ENCODE measurements at places on chromosomes 16 and 17. TPM values are rescaled to one million over a fixed set of nuclear protein-coding genes. Genes with fewer than 3 reads are reported as not detected.

The SLC38A8 gene
- not detected for polyA plus RNA-seq

The GPR139 gene
- polyA plus RNA-seq = not detected

The TMEM256 gene
- 55.6 TPM for polyA plus RNA-seq

The GP1BA gene
- polyA plus RNA-seq = 0.92 TPM

The CNTROB gene
- 31.0 TPM for polyA plus RNA-seq

The ENO3 gene
- polyA plus RNA-seq = 2,114 TPM

The ST6GALNAC1 gene
- 0.70 TPM for polyA plus RNA-seq

The MPV17L gene
- 3.4 TPM for polyA plus RNA-seq

The ZPBP2 gene
- polyA plus RNA-seq = not detected

The SEZ6 gene
- polyA plus RNA-seq = 0.34 TPM

The TBC1D28 gene
- not detected for polyA plus RNA-seq

The RHOT1 gene
- 32.8 TPM for polyA plus RNA-seq

The SMPD3 gene
- polyA plus RNA-seq = 1.1 TPM

The MRPS23 gene
- 36.1 TPM for polyA plus RNA-seq

The KRTAP17-1 gene
- not detected for polyA plus RNA-seq

The CACNG4 gene
- polyA plus RNA-seq = 6.3 TPM

The TAT gene
- not detected for polyA plus RNA-seq

The ASGR2 gene
- 0.11 TPM for polyA plus RNA-seq

The SPATA32 gene
- 0.11 TPM for polyA plus RNA-seq

The ADAD2 gene
- polyA plus RNA-seq = 0.94 TPM

The HOXB8 gene
- polyA plus RNA-seq = 0.19 TPM

The EPX gene
- 0.59 TPM for polyA plus RNA-seq

The HEATR9 gene
- 0.10 TPM for polyA plus RNA-seq

The RMI2 gene
- 7.6 TPM for polyA plus RNA-seq

The ABCA8 gene
- 55.9 TPM for polyA plus RNA-seq

The GNGT2 gene
- 1.2 TPM for polyA plus RNA-seq

The HCRT gene
- not detected for polyA plus RNA-seq

The TEX19 gene
- not detected for polyA plus RNA-seq

The SLFN14 gene
- polyA plus RNA-seq = 0.24 TPM

The HASPIN gene
- polyA plus RNA-seq = 9.4 TPM

The ITGA2B gene
- polyA plus RNA-seq = 2.9 TPM

The OR1F1 gene
- not detected for polyA plus RNA-seq

The LRRC37A3 gene
- polyA plus RNA-seq = 11.6 TPM

The CNGB1 gene
- polyA plus RNA-seq = 0.03 TPM
